ENCODE measurements at places on chromosomes 13 and 19. TPM values are rescaled to one million over a fixed set of nuclear protein-coding genes. Genes with fewer than 3 reads are reported as not detected.

The MEIS3 gene
- total RNA-seq, result 5.7 TPM

The MYO1F gene
- 47.2 TPM for total RNA-seq

The TMPRSS9 gene
- not detected for total RNA-seq

The MICU2 gene
- 31.8 TPM for total RNA-seq

The ANGPTL4 gene
- total RNA-seq, result 5.3 TPM

The KLF2 gene
- 91.4 TPM for total RNA-seq

The MAN2B1 gene
- 104 TPM for total RNA-seq

The IFNL1 gene
- not detected for total RNA-seq

The CD70 gene
- not detected for total RNA-seq

The ZNF492 gene
- total RNA-seq, result 0.14 TPM

The PALM gene
- total RNA-seq, result 26.1 TPM

The CLDN10 gene
- total RNA-seq, result 85.7 TPM

The TMEM221 gene
- total RNA-seq, result 0.37 TPM

Measured in mucosa of gallbladder (tissue), 1 donor.